Stimulated activated CD4-positive, alpha-beta T cell treated with anti-CD3 and anti-CD28 coated beads, TNF-alpha, amount 100 ng/mL, for 4 hours (primary cell): ENCODE measurements at places on chromosomes 12 and 14.

DNA sequence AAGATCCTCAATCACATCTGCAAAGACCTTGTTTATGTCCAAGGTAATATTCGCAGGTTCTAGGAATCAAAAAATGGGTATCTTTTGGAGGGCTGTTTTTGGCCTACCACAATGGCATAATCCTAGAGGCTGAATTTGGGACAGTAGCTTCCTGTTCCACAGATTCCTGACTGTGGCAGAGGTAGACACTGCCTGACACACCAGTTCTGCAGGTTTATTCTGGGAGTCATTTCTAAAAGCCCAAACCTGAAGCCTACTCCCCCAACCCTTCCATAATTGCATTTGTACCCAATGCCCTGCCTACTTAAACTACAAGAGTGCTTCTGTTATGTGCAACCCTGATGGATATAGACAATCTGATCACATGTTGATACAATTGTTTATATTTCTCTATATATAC lies 378.9 kb downstream of the PCNX1 start:
- no peak for DNase-seq

GRCh38 chr12:80441921-80442320 lies 2.1 kb upstream of the PTPRQ start:
- no peak for DNase-seq

DNA sequence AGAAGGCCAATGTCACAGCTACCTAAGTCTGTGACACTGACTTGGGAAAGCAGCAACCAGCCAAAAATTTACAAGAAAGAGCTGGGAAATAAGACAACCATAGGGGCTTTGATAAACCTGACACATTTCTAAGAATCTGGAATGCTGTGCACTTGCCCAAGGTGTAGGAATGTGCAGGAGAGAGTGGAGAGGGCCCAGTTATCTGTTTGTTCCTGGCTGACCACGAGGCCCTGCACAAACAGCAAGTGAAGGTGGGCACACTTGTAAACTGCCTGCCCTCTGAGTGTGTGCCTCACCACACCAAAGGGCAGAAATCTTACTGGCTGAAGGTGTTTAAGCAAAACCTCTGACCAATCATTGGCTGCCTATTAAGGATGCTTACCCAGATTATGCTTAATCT lies 27.3 kb downstream of the DLK1 start:
- no peak for DNase-seq

- DNase-seq = no peak
Measured at GRCh38 chr12:60935981-60936761, 1324.0 kb upstream of the USP15 start.

GRCh38 chr14:104787736-104788135 lies 7.8 kb downstream of the AKT1 start:
- DNase-seq = no peak

DNA sequence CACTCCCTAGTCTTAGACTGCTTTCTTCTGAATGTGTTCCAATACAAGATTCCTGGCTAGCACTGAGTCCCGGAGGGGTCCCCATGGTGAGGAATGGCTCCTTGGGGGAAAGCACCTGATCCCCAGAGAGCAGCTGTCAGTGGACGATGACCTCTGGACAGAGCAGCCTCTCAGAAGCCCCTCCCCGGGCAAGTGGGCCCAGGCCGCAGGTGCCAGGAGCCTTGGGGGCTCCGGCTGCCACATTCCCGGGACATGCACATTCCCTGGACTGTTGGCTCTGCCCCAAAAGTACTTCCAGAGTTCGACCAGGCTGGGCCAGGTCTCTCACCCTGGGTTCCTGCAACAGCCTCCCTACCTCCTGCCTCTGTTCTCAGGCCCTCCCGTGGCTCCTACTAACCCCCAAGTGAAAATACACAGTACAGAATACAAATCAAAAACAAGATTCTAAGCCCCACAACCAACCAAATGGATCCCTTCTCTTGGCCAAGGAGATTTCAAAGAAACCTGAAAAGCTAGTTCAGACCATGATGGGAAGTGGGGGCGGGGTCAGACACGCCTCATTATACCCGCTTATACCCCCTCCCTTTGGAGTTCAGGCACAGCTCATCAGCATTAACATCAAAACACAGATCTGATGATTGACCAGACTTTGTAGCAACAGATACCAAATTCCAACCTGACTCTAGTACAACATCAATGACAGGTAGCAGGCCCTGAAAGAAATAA lies 23.3 kb upstream of the BTBD6 start:
- no peak for DNase-seq

DNA sequence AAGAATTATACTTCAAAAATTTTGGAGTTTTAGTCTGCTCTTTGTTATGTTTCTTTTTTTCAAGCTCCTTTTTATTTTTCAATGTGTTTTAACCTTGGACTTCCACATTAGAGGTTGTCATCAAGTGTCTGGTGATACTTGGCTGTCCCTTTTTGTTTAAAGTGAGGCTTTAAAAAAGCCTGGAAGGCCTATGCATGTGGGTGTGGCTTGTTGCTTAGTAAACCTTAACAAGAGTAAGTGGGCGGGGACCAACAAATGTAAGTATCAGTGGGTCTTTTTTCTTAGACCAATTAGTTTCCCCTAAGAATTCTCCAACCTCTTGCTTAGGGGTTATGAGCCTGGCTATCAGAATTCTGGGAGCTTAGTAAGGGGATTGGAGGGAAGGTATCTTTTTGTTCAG lies 26.4 kb downstream of the HCFC2 start:
- DNase-seq = no peak

DNA sequence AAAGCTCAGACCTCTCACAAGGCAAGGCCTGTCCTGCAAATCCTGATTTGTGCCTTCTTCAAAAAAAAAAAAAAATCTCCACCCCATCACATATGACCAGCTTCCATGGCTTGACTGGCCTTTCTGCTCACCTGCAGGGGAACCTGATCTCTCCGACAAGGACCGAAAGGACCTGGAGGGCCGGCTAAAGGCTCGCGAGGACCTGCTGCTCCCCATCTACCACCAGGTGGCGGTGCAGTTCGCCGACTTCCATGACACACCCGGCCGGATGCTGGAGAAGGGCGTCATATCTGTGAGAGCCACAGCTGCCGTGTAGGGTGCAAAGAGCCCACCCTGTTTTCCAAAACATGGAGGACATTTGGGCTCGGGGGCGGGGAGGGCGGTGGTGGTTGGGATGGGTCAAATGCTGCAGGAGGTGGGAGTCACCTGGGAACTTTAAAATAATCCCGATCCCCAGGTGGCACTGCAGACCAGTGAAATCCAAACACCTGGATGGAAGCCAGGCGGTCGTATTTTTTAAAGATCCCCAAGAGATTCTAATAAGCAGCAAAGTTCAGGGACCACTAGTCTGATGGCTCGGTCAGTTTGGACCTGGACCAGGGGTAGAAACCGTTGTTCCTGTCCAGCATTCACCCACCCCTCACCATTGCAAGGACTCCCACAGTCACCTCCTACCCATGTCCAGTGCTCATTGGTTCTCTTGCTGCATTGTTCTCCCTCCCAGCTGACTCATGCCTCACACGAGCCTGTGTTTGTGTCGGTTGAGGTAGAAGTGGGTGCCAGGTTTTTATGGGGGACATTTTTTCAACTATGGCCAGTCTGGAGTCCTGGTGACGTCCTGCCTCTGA lies 44.8 kb downstream of the FOXN4 start:
- DNase-seq = peak; percentile 12
